ENCODE measurements at places on chromosomes 5 and 9.

GRCh38 chr5:140147460-140147859 lies 21.7 kb downstream of the IGIP start:
- no peak for DNase-seq

GRCh38 chr9:115115117-115115880 lies 2.7 kb downstream of the TNC start:
- DNase-seq: no peak

- peak; percentile 76 for DNase-seq
Observed at GRCh38 chr9:110217656-110218099, 9.7 kb upstream of the C9orf152 start.

DNA sequence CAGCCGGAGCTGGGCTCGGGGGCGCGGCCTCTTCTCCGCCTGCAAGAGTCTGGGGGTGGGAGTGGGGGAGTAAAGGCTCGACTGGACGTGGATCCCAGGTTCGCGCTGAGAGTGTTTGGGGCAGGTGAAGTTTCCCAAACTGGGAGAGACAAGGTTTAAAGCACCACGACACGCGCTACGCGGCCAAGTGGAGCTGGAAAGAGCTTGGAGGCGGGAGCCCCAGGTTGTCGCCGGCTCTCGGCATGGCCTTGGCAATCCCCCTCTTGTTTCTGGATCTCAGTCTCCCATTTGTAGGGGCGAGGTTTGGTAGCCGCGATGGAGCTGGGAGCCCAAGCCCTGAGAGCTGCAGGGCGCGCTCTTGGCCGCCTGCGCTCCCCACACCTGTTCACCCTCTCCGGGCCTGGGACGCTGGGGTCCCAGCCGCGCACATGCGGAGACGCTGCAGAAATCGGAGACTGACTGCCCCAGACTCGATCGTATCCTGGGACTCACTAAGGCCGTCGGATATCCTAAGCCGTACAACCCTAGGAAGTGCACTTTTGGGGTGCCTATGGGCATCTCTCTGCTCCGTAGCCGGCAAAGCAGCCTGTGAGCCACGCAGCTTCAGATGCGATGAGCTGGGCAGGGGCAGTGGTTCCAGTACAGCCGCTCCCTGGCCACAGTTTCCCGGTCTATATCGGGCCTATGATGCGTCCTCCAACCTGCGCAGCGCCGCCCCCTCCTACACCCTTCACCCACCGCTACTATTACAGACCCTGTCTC lies 937 bp downstream of the TMOD1 start:
- no peak for DNase-seq

DNA sequence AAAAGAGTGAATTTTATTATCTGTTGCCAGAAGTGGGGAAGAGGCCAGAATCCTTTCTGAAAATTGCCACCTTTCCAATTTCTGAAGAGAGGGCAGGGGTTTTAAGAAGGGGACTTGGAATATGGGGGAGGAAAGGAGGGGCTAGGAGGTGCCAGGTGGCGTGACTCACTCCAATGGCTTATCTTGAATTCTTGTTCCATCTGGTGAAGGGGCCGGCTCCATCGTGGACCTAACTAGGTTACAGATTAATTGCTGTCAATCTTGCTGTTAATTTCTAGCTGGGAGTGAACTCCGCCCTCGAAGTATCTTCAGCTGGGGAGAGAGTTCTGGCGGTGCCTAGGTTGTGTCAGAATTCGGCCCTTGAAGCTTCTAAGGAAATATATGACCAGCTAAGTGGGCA lies 138.7 kb downstream of the YTHDC2 start:
- DNase-seq: no peak

- DNase-seq: no peak
Observed at GRCh38 chr9:5552301-5552700, 42.0 kb downstream of the PDCD1LG2 start.

DNA sequence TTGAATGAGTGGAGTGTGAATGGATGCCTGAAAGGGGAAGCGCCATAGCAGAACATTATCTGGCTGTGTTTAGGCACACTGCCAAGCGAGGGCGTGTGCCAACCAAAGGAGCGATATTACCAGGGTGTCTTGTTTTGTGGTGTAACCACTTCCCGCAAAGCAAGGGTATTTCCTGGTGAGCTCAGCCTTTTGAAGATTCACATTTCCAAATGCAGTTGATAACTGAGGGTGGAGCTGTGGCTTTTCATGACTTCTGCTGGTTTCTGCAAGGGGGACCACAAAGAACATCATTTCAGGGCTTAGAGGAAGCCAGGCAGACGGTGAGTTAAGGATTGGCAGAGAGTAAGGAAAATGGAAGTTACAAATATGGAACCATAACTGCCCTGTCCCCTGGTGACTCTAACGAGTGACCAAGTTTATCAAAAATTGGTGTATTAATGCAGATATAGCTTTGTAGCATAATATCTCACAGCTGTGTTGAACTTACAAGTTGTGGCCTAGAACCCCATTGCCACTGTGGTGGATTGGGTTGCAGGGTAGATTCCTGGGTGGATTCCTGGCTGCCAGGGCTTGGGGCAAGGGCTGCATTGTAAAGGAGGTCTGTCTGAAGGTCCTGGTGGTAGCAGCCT lies 71.4 kb downstream of the RALGPS1 start:
- DNase-seq: peak; percentile 85

DNA sequence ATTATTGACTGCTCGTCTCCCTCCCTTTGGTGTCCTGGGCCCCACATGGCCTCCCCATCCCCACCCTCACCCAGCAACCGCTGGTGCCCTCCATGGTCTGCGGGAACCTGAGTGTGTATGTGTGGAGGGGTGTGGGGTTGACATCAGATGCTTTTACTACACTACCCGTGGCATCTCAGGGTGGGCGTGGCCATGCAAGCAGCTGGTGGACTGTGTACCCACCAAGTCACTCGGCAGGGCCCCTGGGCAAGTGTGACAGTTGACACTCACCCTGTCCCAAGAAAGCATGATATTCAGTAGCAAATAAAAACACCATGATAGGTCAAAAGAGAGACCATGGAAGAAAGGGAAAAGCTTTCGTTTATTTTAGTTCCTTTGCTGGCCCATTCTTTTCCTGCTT lies 7.4 kb upstream of the NXNL2 start:
- DNase-seq: no peak

DNA sequence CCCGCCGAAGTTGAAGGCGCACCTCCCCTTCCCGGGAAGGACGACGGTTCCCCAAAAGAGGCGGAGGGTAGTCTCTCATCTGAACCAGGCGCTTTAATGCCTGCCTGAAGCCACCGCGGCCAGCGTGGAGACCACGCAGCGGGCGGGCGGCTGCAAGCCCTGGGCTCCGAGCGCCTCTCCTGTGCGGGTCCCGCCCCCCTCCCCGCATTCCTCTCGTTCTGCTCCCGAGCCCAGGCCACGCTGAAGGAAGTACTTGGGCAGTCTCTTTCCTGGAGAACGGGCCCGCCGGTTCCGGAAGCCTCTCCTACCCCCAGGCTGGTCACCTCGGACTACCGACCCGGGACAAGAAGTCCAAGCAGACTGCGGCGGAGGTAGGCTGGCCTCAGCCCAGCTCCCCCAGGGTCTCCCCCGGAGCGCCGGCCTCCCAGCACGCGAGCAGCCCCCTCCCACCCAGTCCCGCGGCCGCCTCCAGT lies 571 bp downstream of the PPIC start:
- DNase-seq: peak; percentile 50

- DNase-seq: no peak
Observed at GRCh38 chr9:136845465-136846260, 3.4 kb downstream of the AJM1 start.

GRCh38 chr5:139051392-139051791 lies 146.8 kb downstream of the SIL1 start:
- DNase-seq: no peak

- no peak for DNase-seq
Observed at GRCh38 chr5:3342271-3343100, 253.1 kb upstream of the IRX1 start.

DNA sequence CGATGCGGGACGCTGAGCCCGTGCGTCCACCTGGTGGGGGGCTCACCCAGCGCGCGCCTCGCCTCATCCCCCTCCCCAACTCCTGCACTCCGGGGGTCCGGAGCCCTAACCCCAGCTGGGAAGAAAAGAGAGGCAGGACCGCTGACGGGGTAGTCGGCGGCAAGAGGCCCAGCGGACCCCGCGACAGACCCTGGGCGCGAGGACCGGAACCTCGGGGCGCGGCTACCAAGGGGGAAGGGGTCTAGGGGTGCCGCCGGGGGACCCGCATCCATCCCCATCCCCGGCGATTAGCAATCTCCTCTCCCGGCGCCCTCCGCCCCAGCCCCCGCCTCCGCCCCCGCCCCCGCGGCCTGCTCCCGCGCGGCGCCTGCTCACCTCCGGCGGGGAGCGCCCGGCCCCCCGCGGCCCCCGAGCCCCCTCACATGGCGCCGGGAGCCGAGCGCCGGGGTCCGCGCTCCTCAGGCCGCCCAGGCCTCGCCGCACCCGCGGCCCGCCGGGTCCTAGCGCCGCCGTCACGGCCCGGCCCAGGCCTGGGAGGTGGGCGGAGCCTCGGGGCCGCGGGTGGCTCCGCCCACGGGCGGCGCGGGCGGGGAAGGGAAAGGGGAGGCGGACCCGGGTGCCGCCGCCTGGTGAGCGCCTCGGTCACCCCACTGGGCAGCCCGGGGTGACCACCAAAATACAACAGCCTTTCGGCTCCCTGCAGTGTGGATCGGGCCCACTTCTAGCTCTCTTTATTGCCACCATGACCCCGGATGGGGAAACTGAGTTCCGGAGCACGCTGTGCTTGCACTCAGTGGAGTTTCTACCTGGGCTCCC lies at the start of gene ST6GALNAC6:
TSS of gene ST6GALNAC6 (minus strand) at position 476 of the 816 bp plus-strand sequence. CDS start 1,622 bp downstream, outside the sequence.
- DNase-seq: peak; percentile 73

DNA sequence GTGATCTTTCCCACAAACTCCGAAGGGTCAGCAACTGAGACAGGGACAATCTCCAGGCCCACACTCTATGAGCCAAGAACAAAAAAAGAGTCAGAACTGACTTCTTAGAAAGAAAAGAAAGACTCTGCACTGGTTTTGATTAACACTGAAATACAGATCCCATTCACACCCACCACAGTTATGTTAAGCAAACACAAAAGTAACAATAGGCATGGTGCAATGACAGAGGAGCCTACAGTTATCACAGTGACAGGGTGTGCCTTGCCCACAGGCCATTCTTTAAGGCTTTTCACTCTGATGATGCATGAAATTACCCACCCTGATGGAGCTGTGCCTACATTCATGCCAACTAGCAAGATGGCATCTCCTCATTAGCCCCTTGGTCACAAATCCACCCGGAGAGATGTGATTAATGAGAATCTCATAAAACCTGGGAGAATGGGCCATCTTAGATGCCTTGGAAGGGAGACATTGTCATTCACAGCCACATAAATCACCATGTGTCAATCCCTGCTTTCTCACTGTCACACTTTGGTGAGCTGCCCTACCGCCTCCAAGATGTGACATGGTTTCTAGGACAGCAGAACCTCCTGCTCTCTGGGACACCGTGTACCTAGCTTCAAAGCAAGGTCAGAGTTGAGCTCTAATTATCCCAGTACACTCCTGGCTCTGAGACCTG lies 27.6 kb upstream of the FSTL4 start:
- DNase-seq: no peak

DNA sequence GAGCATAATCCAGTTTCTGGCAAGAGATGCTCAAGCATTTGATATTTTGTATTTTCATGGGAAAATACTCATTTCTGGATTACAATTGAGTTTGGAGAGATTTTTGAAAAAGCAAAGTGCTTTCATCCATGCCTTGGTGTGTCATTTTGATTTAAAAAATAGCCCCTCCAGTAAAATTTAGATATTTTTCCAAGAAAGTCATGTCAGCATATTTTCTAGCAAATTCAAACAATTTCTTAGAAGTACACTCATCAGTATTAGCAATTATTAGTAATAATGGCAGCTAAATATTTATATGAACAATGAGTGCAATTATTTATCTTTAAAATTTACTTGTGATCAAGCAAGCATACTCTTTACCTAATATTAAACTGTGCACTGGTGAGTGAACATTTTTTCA lies 102.2 kb upstream of the TMEM161B start:
- DNase-seq: no peak

GRCh38 chr9:128362774-128363173 lies 8.4 kb upstream of the URM1 start:
- DNase-seq: no peak

- no peak for DNase-seq
Observed at GRCh38 chr9:22919423-22919822, 472.8 kb downstream of the DMRTA1 start.

- peak; percentile 63 for DNase-seq
Observed at GRCh38 chr5:177455036-177455660, 8.5 kb downstream of the PRR7 start.

DNA sequence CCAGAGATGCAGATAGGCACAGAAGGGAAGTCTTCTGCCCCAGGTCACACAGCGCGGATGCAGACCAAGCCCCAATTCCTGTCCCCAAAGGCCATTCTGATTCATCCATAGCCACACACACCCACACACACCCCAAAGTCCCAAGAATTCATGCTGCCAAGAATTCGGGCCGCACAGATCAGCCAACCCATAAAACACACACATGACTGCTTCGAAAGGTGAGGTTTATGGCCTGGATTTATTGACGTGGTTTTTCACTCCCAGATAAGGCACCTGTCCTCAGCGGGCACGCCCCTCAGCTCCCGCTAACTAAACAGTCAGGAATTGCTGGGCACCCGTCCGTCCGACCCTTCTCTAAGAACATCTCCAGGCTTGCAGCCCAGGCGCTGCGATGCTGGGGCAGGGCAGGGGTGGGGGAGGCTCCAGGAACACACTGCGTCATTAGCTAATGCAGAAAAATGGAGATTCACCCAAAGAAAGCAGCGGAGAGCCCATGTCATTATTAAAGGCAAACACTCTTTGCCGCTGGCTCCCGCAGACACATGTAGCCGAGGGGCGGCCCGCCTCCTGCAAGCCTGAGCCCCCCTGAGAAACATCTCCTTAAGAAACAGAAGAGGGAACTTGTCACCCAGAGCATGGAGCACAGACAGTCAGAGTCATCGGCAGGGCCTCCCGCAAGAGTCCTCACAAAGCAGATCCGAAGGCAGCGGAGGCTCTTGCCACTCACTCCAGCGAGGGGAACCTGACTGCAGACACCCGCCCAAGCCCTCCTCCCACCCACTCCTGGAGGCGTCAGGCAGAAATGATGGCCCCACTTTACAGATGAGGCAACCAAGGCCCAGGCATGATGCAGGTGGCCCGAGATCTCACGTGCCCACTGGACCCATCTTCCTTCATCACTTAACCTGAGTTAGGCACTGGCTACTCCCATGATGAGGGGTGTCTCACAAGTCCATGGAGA lies 19.9 kb downstream of the VAV2 start:
- no peak for DNase-seq

DNA sequence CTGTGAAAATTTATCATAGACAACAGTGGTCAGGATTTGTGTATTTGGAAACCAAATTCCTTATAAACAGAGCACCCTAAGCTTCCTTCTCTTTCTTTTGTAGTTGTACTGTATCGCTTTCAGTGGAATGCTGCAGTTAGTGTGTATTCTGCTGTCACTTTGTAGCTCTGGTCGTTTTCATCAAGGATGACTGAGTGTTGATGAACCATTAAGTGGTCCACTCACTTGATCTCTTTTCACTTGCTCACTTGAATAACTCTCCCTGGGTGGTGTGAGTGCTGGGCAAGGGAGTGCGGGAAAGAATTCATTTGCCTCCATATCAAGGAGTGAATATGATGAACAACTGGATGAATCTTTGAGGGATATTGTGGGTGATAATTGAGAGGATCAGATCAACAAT lies 1225.7 kb upstream of the WWC1 start:
- DNase-seq: no peak

Measured in fibroblast of pulmonary artery (primary cell).